ENCODE measurements at places on chromosomes 5 and 9. TPM values are rescaled to one million over a fixed set of nuclear protein-coding genes. Genes with fewer than 3 reads are reported as not detected.

DNA sequence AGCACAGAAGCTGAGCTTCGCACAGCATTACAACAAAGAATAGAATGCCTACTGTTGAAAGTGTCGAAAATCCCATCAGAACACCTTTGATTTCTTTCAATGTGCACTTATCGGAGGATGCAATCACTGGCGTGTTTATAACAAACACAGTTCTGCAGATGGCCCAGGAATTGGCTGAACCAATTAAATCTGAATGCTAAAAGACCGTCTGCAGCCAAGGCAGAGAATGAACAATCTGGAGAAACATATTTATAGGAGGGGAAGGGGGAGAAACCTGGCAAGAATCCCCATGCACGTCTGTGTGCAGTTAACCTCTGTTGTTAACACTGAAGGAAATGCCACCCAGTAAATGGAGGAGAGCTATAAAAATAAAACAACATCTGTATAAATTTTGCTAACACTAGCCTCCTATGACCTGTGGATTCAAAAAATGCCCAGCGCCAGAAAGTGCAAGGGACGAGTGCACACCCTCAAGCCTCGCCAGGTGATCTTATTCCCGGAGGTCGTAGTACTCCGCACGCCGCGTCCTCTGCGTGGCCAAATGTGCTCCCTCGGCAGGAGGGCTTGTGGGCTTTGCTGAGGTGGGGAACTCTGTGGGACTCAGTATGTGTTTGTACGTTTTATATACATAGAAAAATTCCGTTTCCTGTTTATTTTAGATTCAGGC lies 56.8 kb downstream of the PTCH1 start:
- no peak for DNase-seq

OR1Q1 gene
- total RNA-seq, result not detected

- no peak for DNase-seq
Observed at GRCh38 chr5:129716651-129717050, 31.2 kb upstream of the MINAR2 start.

SPATA31A3 gene
- not detected for total RNA-seq

DNA sequence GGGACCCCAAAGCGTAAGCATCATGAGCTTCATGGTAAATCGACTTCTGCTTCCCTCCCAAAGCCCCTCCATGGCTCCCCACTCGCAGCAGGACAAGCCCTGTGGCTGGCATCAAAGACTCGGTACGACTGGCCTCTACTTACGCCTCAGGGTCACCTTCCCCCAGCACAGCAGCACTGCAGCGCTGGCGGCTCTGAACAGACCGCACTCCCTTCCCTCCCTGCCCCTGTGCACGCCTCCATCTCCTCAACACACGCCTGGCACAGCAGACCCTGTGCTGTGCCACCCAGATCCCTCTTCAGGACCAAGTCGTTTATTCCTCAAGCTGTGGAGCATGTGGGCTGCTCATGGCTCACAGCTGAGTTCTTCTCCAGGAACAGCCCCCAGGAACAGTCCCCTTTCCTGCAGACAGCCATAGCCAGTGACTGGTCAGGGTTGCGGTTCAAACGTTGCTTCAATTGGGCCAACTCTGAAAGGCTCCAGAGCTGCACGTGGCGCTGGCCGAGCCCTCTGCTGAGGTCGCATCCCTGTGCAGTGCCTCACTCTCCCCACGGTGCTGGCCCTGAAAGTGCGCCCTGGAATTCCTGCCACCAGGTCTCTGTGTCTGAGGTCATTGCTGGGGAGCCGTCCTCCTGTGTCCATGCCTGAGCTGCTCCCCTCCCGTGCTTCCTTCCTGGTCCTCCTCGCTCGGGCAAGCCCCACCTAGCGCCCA lies 88.0 kb downstream of the ZNF354C start:
- DNase-seq, result no peak

DNA sequence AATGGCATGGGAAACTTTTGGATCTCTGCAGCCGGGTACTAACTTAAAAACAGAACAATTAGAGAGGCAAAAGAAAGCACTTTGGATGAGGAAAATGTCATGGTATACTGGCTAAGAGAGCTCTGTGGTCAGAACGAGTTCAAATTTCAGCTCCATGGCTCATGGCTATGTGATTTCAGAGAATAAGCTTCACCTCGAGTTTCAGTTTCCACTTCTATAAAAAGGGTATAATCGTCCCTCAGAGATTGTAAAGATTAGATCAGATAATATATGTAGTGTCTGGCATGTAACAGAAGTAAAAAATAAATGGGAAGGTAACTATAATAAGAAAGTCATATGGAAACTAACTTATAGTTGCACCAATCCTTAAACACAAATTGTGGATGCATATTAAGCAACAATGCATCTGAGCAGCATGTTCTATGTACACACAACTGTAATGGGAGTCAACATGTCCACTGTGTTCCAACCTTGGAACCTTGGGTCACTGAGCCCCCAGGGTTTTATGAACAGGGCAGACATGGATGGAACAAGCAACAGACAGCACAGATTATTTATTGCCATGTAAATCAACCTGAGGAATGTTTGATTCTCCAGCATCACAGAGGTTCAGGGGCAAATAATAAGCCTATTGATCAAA lies 145.4 kb downstream of the MAPKAP1 start:
- DNase-seq, result no peak

DNA sequence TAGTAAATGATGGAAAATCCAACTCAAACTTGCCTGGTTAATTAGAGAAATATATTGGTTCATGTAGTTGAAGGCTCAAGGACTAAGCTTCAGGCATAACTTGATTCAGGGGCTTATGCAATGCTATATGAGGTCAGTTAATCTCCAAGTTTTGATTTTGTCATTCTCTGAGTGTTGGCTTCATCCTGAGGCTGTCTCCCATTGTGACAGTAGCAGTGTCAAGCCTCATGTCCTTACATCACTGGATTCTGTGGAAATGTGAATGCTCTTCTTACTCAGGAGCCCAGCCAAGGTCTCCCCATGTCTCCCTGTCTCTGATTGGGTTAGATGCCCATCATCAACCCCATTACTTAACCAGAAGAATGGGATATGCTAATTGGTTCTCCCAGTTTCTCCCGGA lies 44.4 kb upstream of the SNX2 start:
- no peak for DNase-seq

- no peak for DNase-seq
Observed at GRCh38 chr5:57441557-57441956, 41.1 kb downstream of the ACTBL2 start.

ANKRD34B gene
- total RNA-seq, result not detected

DNA sequence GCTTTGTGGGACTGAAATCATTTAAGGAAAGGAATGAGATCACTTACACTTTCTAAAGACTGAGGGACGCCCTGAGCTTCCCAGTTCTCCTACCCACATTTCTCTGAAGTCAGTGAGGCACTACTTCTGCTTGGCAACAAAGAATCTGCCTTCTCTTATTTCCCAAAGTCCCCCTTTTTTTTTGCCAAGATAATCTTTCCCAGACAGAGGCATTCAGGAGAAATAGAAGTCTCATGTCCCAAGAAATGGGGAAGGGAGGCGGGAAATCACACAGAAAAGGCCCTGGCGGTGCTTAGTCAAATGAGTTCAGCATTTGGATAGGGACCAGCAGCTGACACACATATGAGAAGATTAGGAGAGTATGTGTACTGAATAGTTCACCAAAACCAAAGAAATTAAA lies 159.7 kb downstream of the MUSK start:
- peak; percentile 75 for DNase-seq

FREM1 gene
- total RNA-seq, result 7.1 TPM

DNA sequence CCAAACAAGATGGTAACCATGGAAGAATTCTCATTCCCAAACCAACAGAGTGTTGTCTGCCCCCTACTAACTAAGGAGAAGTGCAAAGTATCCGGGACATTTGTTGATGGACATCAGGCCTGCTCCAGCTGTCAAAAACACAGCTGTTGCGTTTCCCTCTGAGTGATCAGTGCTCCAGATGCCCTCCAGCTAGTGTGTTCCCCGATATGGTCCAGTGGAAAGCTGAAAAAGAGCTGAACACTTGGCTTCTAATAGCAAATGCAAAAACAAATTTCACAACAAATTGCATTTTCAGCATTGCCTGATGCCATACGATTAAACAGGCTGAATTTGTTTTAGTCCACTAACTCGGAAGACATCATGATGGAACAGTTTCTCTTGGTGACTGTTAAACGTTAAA lies 1398.7 kb downstream of the PTPRD start:
- DNase-seq, result no peak

- peak; percentile 60 for DNase-seq
Observed at GRCh38 chr9:121744002-121744686, 92.7 kb downstream of the DAB2IP start.

- no peak for DNase-seq
Observed at GRCh38 chr5:177457852-177458681, 11.5 kb downstream of the PRR7 start.

SLC36A2 gene
- 22.9 TPM for total RNA-seq

- no peak for DNase-seq
Observed at GRCh38 chr9:15741015-15741414, 188.2 kb downstream of the CCDC171 start.

GRCh38 chr9:8855046-8855445 lies 1055.5 kb upstream of the DMAC1 start:
- DNase-seq, result no peak

- peak; percentile 3 for DNase-seq
Observed at GRCh38 chr5:132019337-132019736, 7.9 kb upstream of the ACSL6 start.

- DNase-seq, result no peak
Observed at GRCh38 chr5:20649966-20650365, 662.0 kb upstream of the CDH18 start.

GRCh38 chr9:87667164-87667738 lies 58.7 kb upstream of the CTSL start:
- no peak for DNase-seq

DNA sequence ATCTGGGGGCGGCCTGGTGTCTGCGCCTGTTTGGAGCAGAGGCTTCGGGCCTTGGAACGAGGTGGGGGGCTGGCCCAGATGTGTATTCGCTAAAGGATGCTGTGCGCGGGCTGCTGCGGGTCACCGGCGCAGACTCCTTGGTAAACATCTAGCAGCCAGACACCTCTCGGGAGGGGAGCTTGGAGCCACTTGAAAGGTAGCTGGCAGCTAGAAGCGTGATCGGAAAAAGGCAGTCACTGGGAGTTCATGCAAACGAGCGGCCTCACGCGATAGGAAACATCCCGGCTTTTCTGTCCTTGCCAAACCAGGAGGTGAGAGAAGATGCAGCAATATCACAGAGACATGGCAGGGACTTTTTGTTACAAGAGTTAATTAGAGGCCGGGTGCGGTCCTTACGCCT lies 8.1 kb downstream of the LAMC3 start:
- DNase-seq, result no peak

BSPRY gene
- total RNA-seq, result 0.59 TPM

GRCh38 chr5:43664501-43665040 lies 61.6 kb downstream of the NNT start:
- DNase-seq, result no peak

DNA sequence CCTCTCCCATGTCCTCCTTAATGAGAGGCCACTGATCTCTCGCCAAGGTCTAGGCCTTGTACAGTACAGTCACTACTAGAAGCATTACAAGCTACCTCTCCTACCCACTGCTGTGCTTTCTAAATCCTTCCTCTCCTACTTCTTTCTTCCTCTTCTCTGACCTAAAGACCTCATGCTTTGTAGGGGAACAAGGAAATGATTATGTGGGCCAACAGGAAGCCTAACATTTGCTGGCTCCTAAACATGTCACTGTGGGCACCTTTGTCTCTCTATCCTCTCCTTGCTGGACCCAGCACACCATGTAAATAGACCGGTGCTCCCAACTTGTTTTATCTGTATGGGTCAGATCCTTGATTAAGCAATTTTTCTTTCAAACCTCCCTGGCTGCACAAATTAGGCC lies 16.7 kb downstream of the SLC28A3 start:
- DNase-seq, result no peak

GRCh38 chr5:95959051-95959887 lies 2.4 kb downstream of the ELL2 start:
- no peak for DNase-seq

DNA sequence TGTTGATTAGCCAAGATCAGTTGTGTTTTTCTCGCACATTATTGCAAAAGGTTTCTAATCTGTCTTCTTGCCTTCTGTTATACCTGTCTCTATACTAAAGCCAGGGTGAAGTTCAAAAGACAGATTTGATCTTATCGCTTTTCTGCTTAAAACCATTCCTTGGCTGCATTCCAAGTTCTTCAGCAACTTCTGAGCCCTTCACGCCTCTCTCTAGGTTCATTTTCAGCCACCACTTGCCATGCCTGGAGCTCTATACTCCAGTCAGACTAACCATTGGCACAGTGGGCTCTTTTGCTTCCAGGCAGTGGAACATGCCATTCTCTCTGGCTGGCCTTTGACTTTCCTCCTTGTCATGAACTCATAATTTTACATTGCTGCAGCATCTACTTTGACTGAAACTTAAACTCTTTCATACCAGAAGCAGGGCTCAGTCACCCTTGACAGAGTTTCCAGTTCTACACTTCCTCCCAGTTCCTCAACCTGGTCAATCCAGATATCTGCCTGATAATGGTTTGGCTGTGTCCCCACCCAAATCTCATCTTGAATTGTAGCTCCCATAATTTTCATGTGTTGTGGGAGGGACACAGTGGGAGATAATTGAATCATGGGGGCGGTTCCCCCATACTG lies 114.4 kb downstream of the SLC12A2 start:
- no peak for DNase-seq

GRCh38 chr5:153823036-153823435 lies 215.7 kb downstream of the FAM114A2 start:
- DNase-seq, result no peak

DNA sequence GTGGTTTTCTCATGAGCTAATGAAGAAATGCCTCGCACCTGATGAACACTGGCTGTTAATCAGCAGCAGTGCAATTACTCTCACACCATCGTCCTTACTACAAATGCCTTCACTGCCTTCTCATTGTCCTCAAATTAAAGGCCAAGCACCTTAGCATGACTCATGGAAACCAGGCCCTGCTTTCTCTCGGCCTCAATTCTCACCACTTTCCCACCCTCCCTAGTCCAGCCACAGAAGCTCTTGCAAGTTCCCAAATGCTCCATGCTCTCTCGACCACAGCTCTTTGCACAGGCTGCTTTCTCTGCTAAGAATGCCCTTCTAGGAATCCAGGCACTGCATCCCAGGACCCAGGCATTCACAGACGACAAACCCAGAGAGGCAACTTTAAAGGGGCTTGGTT lies 94.6 kb upstream of the KLF4 start:
- DNase-seq, result no peak

GRCh38 chr9:123225374-123225813 lies 43.0 kb downstream of the STRBP start:
- no peak for DNase-seq

CMBL gene
- total RNA-seq, result 7.4 TPM

SLC34A1 gene
- not detected for total RNA-seq
